ENCODE measurements at places on chromosomes 12 and 14.

DNA sequence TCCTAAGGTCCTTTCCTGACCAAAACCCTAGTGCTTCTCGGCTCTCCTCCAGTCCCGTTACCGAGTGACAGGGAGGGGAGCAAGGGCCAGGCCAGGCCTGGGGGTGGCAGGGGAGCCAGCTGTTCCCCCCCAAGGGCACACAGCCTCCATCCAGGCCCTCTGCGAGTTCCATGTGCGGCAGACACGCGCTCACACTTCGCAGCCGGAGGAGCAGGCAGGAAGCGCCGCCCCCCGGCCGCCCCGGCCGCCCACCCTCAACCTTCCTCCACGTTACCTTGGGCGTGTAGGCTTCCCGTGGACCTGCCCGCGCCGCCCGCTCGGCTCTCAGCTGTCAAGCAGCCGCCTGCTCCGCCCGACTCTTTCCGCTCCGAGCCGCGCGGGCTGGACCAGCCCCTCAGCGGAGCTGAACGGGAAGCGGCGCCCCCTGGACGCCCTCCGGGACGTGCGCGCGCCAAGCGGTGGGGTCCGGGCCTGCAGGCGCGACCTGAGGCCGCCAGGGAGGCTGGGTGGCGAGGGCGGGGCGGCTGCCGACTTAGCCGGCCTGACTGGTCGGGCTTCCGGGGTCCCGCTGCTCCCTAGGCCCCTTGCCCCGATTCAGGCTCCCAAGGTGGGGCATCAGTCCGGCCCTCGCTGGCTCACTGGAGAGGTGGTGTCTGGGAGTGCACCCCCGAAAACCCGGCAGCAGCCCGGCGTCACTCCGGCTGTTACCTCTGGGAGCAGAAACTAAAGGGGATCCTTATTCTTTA lies at the start of gene CRACR2A:
CRACR2A (minus strand) TSS at position 369 of the 746 bp plus-strand sequence. CDS start 56,110 bp downstream, outside the sequence.
- DNase-seq: peak; percentile 70

DNA sequence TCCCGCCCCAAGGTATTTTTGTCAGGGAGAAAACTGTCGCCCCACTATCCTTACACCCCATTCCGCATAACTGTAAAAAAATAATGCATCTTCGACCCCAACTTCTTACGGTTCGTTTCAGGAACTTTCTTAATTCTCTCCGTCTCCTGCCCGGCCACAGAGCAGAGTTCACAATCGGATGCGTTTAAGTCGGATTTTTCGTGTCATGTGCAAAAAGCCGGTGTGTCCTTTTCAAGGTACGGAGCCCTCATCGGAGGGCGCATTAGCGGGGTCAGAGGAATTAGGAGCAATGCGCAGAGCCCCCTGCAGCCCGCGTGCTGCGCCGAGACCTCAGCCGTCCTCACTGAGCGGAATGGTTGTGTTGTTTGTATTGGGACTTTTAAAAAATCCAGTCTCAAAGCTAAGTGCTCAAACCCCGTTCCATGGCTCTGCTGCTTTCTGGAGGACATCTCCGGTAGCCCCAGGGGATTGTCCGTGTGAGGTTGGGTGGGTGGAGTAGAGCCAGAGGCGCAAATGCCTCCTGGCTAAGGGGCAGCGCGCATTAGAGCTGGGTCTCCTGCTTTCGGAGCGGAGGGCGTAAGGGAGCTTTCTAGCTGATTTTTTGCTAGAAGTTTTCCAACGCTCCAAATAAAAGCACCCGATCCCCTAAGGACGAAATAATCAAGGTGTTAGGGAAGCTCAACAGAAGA lies 3.9 kb upstream of the GSC start:
- DNase-seq: no peak

DNA sequence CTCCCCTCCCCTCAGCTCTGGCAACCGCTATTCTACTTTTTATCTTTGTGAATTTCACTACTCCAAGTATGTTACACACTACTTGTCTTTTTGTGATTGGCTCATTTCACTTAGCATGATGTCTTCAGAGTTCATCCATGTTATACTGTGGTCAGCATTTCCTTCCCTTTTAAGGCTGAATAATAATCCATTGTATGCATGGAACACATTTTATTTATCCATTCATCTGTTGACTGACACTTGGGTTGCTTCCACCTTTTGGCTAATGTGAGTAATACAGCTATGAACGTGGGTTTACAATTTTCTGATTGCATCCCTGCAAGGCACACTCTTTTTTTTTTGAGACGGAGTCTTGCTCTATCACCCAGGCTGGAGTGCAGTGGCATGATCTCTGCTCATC lies 53.0 kb upstream of the FUT8 start:
- DNase-seq: no peak

GRCh38 chr14:100694579-100695422 lies 31.9 kb upstream of the DLK1 start:
- no peak for DNase-seq

DNA sequence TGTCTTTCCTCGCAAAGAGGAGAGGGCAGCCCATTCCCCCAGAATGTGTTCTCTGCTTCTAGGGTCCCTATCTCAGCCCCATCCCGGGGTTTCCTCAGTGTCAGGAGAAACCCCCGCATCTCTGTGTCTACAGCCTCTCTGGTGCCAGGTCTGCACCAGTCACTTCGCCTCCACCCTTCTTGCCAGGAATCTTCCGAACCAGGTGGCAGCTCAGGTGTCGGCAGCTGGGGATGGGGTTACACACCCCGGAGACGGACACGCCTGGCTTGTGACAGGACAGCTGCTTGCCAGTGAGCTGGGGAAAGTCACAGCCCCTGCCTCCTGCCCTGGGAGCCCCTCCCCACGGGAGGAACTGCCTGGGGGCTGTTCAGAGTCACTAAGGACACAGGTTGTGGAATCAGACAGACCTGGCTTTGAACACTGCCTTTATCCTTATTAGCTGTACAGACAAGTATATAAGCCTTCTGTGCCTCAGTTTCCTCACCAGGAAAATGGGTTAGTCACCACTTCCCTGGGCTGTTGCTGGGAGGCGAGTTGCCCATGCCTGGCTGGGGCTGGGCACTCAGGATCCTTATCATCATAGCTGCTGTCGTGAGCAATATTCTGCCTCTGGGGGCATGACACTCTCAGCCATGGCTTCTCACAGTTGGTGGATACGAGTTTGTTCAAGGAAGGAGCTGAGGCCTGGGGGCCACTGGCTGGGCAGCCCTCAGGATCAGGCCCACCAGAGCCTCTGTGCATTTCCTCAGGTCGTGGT lies 10.8 kb downstream of the HIP1R start:
- DNase-seq: no peak

- no peak for DNase-seq
These were observed 10.0 kb upstream of the SNRPF start for GRCh38 chr12:95848575-95849388.

DNA sequence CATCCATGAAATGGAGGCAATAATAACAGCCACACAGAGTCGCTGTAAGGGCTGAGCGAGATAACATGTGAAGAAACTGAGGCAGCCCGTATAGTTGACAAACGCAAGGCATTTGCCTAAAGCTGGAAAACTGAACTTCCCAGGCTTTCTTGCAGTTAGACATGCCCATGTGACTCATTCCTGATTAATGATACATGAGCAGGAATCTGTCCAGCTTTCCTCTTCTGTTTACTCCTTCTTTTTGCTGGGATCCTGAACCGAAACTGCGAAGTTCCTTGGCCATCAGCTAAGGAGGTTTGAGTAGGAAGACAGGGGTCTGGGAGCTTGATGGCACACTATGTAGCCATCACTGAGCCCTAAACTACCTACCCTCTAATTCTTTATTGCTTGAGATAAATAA lies 52.2 kb downstream of the ST8SIA1 start:
- no peak for DNase-seq

GRCh38 chr12:18427520-18427919 lies 166.2 kb downstream of the PIK3C2G start:
- no peak for DNase-seq

DNA sequence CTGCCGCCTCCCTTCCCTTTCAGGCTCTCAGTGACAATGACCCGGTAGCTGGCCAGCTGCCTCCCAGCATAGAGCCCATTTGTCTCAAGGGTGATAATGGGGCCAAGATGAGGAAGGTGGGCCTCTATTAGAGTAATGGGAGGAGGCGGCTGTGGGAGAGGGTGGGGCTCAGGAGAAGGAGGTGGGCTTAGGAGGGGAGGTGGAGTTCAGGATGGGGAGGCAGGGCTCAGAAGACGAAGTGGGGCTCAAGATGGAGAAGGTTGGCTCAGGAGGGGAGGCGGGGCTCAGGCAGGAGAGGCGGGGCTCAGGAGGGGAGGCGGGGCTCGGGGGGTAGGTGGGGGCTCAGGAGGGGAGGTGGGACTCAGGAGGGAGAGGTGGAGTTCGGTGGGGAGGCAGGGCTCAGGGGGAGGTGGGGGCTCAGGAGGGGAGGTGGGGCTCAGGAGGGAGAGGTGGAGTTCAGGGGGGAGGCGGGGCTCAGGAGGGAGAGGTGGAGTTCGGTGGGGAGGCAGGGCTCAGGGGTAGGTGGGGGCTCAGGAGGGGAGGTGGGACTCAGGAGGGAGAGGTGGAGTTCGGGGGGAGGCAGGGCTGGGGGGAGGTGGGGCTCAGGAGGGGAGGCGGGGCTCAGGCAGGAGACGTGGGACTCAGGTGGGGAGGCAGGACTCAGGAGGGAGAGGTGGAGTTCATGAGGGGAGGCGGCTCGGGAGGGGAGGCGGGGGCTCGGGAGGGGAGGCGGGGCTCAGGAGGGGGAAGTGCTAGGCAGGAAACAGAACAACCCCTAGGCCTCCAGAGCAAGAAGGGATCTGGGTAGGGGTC lies 36.8 kb downstream of the IQSEC3 start:
- no peak for DNase-seq

GRCh38 chr12:91551927-91552326 lies 369.3 kb upstream of the DCN start:
- DNase-seq: no peak

DNA sequence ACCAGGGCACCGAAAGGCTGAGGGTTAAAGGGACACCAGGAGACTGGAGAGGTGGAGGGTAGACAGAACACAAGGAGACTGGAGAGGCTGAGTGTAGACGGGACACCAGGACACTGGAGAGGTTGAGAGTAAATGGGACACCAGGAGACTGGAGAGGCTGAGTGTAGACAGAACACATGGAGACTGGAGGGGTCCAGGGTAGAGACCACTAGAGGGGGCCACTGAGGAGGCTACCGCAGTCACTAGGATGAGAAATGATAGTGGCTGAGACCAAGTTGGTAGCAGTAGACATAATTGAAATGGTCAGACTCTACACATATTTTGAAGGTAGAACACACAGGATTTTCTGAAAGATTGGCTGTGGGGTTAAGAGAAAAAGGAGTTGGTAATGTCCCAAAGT lies 68.2 kb downstream of the PAH start:
- DNase-seq: no peak

GRCh38 chr12:46458500-46459102 lies 86.0 kb upstream of the SLC38A2 start:
- DNase-seq: no peak

GRCh38 chr14:83164591-83164990 lies 1630.9 kb upstream of the SEL1L start:
- no peak for DNase-seq

DNA sequence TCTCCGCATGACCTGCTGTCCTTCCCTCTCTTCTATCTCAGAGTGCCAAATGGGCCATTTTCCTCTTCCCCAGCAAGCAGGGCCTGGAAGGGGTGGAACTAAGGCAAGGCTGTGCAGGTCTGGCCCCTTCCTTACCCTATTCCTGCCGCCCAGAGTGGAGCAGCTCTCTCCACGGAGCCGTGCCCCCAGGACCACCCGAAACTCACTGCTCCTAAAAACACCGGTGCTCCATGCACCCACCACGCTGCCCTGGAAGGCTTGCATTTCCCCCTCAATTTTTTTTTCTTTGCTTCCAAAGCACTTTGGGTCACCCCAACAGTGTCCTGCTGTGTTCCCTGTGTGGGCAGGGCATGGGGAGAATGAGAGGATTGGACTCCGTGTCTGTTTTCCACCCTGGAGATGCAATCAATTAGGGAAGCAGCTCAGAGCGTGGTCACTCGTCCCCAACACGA lies 48.5 kb upstream of the MEG3 start:
- DNase-seq: no peak

GRCh38 chr12:15131431-15131830 lies 89.8 kb downstream of the RERG start:
- no peak for DNase-seq

- DNase-seq: no peak
These were observed 74.0 kb downstream of the TTC7B start for GRCh38 chr14:90742252-90742651.

GRCh38 chr12:75457191-75457590 lies 23.4 kb upstream of the GLIPR1 start:
- no peak for DNase-seq

- DNase-seq: no peak
These were observed 1.1 kb upstream of the ITGA7 start for GRCh38 chr12:55708695-55709233.

- DNase-seq: no peak
These were observed 954 bp downstream of the HAUS4 start for GRCh38 chr14:22955702-22956569.

GRCh38 chr14:99333841-99334635 lies 62.0 kb upstream of the BCL11B start:
- DNase-seq: no peak

DNA sequence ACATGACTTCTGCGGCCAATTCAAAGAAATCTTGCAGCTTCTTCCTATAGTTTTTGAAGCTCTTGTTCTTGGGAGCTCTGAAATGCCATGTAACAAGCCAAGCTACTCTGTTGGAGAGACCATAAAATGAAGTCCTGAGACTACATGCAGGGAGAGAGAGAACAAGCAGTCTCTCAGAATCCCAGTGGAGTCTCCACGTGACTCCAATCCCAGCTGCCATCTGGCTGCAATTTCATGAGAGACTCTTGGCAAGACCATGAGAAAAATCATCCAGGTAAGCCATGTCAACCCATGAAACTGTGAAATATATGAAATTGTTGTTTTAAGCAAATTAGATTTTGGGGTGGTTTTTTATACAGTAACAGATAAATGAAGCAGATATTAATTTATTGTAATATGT lies 54.4 kb downstream of the KLRG1 start:
- DNase-seq: no peak

DNA sequence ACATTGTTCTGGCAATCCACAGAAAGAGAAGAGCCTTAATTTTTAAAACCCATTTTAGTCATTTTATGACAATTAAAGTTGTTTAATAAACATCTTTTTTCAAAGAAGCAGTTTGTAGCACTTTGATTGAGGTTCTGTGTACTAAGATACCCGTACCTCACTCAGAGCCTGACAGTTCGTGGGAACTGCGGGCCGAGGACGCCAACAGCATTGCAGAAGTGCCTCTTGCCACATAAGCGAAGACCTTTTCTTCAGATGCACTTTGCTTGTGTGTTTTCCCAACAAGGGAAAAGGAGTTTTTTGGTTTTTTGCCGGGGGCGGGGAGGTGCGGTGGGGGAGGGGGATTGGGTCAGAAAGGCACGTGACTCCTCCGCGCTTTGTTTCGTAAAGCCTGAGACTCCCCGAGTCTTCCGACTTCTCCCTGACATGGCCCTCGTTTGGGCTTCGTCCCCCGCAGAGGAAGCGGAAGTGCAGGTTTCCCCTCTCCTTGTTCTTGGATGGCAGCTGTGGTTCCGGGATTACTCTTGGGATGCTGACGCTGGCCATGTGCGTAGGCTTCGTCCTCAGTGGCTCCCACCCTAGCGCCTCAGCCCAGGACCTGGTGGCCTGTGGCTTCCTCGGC lies 70.8 kb downstream of the WDR20 start:
- DNase-seq: no peak

DNA sequence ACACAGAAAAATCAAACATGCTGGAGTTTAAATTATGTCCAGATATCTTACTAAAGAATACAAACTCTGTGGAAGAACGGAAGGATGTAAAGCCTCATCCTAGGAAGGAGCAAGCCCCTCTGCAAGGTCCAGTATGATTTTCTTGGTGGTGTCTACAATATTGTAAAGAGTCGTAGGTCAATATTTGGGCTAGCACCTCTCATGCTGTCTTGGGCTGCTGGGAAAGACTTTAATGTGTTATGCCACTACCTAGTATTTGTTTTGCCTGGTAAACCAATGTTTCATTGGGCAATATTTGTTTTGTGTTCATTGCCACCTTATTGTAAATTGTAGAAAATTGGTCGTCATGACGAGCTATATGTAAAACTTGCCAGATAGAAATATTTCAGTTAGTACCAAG lies 26.6 kb downstream of the RESF1 start:
- DNase-seq: no peak

All from stimulated activated CD8-positive, alpha-beta memory T cell treated with anti-CD3 and anti-CD28 coated beads, Interleukin-7, amount 100 ng/mL, for 1 hour (primary cell).